ENCODE measurements at places on chromosomes 7 and 10.

DNA sequence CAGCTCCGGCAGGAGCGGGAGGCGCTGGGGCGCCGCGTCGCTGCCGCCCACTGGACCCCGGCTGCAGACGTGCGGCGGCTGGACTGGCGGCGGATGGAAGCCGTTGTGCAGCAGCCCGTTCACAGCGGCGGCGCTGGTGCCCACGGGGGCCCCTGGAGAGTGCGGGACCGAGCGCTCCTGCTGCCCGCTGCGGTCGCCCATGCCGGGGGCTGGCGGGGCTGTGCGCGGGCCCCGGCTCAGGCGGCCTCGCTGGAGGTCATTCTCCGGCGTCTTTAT, 413 bp downstream of the PANK1 start:
- DNase-seq, result no peak

DNA sequence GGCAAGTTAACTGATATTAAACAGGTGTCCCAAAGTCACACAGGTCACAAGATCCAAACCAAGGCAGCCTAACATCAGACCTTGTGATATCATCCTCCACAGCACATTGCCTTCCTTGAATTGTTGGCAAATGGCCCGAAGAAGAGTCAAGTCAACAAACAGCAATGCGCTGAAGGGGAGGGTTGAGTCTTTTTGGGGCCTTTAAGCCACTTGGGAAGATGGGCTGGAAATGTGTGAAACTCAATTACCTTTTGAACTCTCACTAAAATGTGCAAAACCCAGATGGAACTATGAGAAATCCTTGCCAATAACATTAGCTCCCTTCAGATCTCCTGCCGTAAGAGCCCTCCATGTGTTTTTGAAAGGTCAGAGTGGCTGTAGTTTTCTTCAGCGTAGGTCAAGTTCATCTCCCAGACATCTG, 47.9 kb upstream of the STK17A start:
- DNase-seq, result no peak

GRCh38 chr7:99694201-99694911, 14.6 kb upstream of the CYP3A5 start:
- no peak for DNase-seq

GRCh38 chr7:143269251-143269650, 6.0 kb downstream of the GSTK1 start:
- no peak for DNase-seq

DNA sequence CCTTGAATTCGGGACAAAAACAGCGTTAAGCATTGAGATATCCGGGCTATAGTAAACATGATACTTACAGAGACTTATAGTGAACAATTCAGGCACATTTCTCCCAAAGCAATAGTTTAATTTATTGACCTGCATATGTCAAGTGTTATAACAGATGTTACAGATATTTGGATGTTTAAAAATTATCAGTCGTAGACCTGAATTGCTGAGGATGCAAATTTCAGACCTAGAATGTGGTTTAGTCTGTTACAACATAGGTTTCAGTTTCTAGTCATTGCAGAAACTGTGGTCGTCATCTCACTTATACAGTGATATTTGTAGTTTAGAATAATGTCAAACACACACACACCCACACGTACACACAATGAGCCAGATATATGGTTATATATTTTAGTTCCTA, 85.2 kb downstream of the VTI1A start:
- peak; percentile 4 for DNase-seq

GRCh38 chr7:12436896-12437535, 33.4 kb upstream of the VWDE start:
- DNase-seq, result no peak

- DNase-seq, result no peak
Measured at GRCh38 chr10:119412244-119413092, 130.1 kb downstream of the RGS10 start.

DNA sequence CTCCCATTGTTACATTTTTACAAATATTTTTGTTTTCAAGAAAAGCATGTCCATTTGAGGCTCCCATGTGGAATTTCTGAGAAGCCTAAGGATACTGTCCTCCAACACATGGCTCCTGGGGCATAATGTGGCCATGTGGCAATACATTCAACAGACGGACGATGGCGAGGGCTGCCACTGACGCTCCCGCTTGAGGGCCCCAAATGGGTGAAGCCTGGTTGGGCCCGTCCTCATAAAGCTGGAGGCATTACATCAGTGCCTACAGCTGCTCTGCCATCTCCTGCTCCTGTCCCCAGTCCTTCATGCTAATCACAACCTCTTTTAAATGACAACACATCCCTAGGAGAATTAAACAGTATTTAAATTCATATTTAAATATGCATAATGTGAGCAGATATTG, 246.8 kb downstream of the TNS3 start:
- no peak for DNase-seq

- no peak for DNase-seq
Measured at GRCh38 chr10:71797533-71798307, 24.4 kb upstream of the VSIR start.

GRCh38 chr10:83817797-83818196, 321.5 kb upstream of the GHITM start:
- no peak for DNase-seq

- peak; percentile 19 for DNase-seq
Measured at GRCh38 chr7:134755422-134756022, 23.9 kb upstream of the CALD1 start.

DNA sequence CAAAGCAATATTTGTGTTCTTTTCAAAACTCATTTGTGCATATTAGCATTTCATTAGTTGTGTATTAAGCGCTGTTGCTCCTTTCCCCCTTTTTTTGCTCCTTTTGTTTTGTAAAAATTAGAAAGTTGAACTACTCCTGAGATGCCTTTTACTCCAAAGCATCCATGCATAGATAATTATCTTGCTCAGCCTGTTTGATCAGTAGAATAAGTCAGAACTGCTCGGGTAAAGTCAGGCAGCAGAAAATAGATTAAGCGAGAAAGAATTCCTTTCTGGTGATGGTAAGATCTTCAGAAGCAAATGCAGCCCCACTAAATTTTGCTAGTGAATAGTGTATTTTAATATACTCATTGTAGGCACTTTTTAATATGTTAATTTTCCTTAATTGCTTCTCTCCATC, 227.1 kb downstream of the TEX36 start:
- DNase-seq, result no peak

- DNase-seq, result no peak
Measured at GRCh38 chr10:11480687-11481086, 130.8 kb downstream of the USP6NL start.

DNA sequence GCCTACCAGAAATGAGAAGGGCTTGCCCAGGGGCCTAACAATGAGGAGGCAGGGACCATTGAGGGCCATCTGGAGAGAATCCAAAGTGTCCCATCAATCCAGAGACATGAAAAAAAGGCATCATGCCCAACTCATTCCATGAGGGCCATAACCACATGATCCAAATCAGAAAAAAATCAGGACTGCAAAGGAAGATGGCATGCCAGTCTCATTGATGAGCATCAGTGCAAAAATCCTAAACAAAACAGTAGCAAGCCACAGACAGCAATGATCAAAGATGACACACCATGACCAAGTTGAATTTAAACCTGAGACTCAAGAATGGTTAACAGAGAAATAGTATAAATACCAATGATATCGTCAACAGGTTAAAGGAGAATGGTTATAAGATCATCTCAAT, 7.0 kb upstream of the CYP3A4 start:
- DNase-seq, result no peak

GRCh38 chr7:43490016-43490415, 92.9 kb upstream of the STK17A start:
- no peak for DNase-seq

DNA sequence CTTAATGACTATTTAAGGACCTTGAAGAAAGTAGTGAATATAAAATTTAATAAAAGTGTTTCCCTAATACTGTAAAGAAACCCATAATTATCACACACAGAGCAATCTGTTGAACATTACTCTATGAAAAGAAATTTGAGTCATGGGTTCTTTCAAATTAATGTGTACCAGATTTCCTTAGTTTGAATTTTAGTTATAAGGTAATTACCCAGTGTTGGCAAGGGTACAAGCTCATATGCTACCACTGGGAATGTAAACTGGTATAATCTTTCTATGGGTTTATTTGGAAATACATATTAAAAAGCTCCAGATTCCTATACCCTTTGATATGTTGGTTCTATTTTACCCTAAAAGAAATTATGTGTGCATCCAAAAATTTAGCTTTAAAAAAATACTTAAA, 22.9 kb downstream of the PANK1 start:
- DNase-seq, result no peak

GRCh38 chr10:80855348-80855971, 317.8 kb downstream of the SH2D4B start:
- DNase-seq, result no peak

GRCh38 chr7:149742075-149742701, 31.2 kb downstream of the ZNF467 start:
- DNase-seq, result peak; percentile 63

DNA sequence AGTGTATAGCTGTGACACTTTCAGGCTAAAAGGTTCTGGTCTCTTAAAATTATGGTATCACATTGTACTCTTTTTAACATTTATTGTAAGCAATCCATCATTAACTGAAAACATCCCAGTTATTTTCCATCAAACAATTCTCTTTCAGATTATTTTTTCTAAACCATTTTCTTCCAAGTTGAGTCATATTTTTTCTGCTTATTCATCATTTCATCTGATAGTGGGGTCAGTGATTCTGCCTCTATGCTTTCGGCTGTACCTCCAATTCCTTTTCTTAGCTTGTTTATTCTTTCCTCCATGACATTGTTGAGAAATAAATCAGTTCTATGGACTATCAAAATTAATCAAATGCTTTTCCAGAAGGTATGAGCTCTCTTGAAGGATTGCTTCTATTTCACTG, 609 bp upstream of the PNLIP start:
- DNase-seq, result no peak

DNA sequence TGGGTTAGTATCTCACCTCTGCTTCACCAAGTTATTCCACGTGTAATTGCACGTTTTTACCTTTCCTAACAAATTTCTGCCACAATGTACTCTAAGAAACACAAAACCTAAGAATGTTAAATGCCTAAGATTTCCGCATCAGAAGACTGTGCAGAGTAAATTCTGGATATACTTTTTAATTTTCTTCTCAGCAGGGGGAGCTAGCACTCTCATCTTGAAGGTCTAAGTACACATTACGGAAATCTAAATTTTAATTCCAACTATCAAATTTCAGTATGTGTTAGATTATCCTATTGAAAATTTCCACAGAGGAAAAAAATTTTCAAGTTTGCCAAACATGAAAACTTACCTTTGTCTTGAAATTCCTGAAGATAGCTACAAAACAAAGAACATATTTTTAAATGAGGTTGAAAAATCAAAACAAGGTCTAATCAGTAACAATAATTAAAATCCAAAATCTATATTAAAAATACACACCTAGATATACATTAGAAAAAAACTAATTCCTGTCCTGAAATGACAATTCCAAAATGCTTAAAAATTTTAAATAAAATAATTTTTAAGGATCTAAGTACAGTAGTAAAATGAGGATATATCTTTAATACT, 10.5 kb downstream of the SKAP2 start:
- DNase-seq, result no peak

- DNase-seq, result no peak
Measured at GRCh38 chr7:130814778-130815335, 80.8 kb upstream of the KLF14 start.

DNA sequence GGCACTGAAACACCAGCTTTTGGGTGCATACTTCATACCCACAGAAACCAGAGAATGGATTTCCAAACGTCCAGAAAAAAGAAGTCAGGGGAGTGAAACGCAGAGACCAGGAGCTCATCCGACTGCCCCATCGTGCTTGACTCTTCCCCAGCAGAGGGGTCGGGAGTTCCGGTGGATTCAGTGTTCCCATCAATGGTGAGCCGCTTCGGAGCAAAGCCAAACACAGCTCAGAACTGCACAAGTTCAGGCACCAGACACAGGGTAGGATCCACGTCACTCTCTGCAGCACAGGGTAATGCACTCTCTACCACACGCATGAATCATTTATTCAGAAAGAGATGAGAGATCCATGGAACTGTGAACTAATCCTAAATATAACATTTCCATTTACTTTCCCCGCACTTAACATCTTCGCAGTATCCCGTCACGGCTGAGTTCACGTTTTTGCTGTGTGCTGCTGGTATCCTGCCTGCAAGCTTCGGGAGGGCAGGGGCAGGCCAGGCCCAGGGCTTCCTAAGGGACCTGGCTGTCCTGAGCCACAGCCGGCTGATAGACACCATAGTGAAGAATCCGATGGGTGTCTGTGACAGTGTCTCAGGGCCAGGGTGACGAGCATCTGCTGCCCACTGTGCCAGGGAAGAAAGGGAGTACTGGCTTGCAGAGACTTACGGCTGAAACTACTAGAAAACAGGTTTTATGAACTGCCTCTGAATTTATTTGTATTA, 545.3 kb downstream of the PTPRN2 start:
- no peak for DNase-seq

DNA sequence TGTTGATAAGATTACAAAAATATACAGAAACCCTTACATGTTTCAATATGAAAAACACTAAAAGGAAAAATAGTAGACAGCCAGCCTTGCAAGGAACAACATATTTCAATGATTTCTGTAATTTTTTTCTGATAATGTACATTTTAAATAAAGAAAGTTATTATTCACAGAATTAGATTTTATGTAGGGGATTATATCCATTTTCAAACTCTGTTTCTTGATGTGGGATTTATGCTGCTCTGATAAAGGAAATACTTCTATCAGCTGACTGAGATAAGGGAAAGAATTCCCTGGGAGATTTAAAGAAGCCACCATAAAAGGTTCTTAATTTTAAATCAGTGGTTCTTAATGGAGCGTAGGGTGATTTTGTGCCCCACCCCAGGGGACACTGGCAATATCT, 180.4 kb downstream of the ADAM12 start:
- DNase-seq, result no peak

DNA sequence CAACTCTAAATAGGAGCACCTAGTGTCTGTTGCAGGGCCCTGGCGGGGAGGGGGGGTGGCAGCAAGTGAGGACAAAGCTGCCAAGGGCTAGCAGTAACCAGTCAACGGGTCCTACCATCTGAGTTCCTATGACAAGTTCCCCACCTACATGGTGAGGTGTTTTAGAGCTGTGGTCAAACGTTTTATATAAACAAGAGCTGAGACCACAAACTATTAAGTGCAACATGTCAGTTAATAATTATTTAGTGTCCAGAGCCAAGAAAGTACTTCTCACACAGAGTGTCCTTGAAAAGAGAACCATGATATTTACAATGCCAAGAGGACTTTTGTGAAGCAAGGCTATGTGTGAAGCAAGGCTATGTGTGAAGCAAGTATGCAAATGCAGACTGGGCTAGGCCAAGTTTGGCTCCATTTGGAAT, 434.7 kb downstream of the TNS3 start:
- no peak for DNase-seq

GRCh38 chr10:78337016-78337415, 303.4 kb downstream of the RPS24 start:
- DNase-seq, result no peak

- peak; percentile 77 for DNase-seq
Measured at GRCh38 chr10:133276435-133277201, at the start of gene ADAM8. ADAM8 (minus strand) TSS chr10:133276868; CDS start chr10:133276817, 51 bp downstream.

- DNase-seq, result no peak
Measured at GRCh38 chr7:158280448-158281144, 307.0 kb downstream of the PTPRN2 start.

GRCh38 chr10:59432207-59432900, 70.0 kb upstream of the FAM13C start:
- no peak for DNase-seq

GRCh38 chr7:34677491-34677890, 19.5 kb downstream of the NPSR1 start:
- DNase-seq, result no peak
